ENCODE measurements at places on chromosomes 5 and 9.
A peak's percentile ranks its signal among the peaks of the same experiment; 100 is the strongest.

GRCh38 chr9:120281665-120282064 lies 298.3 kb downstream of the CDK5RAP2 start:
- no peak for DNase-seq

- no peak for DNase-seq
Measured at GRCh38 chr5:141343953-141344463, 379 bp downstream of the PCDHGA3 start.

DNA sequence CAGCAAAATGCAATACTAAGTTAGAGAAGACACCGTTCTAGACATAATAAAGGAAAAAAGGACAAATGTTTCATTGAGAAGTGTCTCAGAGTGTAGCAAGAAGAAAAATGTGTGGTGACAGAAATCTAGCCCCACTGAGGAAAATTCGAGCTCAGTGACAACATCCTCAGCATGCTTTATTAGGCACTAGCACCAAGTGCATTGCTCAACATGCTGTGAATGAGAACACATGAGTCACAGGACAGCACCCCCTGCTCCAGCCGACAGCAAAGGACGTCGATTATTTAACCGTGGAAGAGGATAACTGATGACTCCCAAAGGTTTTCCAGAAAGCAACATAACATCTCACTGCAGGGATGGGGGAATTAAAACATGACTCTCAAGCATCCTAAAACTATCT lies 182.7 kb downstream of the GNAQ start:
- DNase-seq: no peak

- DNase-seq: no peak
Measured at GRCh38 chr9:90774071-90774470, 27.5 kb upstream of the SYK start.

GRCh38 chr5:149392718-149393117 lies 13.6 kb upstream of the IL17B start:
- no peak for DNase-seq

DNA sequence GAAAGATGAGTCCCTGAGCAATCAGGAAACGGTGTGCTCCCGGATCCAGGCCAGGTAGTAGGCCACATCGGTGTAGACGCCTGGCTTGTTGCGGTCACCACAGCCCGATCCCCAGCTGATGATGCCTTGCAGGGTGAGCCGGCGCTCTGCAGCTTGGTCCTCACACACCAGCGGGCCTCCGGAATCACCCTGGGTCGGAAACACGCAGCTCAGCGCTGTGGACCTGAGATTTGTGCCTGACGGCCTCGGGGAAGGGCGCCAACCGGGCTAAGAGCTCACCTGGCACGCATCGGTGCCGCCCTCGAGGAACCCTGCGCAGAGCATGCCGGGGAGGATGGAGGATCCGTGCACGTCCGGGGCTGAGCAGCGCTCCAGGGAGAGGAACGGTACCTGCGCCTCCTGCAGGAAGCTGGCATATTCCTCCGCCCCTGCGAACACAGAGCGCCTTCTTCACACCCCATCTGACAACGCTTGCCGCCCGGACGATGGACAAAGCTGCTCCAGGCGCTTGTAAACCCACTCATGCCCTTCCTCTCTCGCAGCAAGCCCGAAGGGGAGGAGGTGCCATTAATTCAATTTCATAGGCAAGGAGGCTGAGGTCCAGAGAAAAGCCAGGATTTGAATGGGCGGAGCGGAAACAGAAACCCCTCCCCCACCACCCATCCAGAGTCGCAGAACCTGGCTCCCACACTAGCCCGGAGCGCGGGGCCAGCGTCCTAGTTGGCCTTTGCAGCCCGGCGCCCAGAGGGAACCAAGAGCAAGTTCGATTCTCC lies 2.0 kb upstream of the PFN3 start:
- peak; percentile 85 for DNase-seq

DNA sequence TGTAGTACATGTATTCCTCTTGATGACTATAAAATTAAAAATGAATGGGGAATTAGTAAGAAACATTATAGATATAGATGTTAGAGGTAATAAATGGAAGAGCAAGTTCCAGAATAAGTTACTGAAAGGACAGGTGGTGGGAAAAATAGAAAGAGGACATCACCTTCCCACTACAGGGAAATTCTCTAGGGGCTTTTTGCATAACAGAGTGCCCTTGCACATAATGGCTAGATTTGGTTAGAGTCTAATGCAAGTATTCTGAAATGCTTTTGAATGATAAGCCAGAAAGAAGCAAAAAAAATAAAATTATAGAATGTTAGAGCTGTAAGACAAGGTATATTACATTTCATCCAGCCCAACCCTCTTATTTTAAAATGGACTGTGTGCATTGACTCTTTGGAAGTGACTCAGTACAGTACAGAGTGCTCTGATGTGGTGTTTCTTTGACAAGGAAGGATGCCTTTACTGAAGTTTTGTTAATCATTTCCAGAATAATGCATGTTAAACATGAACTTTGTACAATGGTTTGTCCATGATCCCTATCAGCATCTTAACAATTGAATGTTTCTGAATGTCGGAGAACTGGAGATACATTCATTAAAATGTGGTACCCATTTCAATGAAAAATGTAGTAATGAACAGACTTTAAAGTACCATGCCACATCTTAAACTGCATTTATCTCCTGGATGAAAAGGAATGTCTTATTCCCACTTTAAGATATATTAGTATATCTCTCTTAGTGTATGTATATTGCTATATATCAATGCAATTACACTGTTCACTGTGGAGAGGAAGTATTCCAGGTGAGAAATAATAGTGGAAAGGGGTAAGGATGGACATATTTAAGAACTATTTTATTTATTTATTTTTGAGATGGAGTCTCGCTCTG lies 391.1 kb downstream of the ADGRV1 start:
- no peak for DNase-seq

Data from GM20000 (cell line).